Psoas muscle (tissue), 8 donors: ENCODE measurements at places on chromosomes 4 and X.
A peak's percentile ranks its signal among the peaks of the same experiment; 100 is the strongest.

GRCh38 chrX:155293771-155294170, 29.5 kb upstream of the RAB39B start:
- DNase-seq: no peak

DNA sequence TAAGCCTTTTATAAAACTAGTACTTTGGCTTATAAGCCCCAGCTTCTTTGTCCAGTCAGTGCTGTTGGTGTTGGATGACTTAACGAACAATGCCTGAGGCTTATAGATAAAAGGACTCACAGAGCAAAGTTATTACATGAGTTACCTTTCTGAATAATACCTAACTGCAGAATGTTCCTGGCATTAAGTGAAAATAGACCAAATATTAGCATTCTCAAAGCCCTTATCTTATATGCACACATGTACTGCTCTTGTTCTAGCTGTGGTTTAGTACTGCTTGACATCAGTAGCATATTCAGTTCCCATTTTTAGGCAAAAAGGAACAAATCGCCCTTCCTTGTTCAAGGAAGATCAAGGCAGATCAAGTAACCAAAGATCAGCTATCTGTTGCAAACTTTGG, 131.6 kb downstream of the ZNF330 start:
- no peak for DNase-seq

GRCh38 chr4:147201016-147201415, 255.4 kb upstream of the TTC29 start:
- no peak for DNase-seq

DNA sequence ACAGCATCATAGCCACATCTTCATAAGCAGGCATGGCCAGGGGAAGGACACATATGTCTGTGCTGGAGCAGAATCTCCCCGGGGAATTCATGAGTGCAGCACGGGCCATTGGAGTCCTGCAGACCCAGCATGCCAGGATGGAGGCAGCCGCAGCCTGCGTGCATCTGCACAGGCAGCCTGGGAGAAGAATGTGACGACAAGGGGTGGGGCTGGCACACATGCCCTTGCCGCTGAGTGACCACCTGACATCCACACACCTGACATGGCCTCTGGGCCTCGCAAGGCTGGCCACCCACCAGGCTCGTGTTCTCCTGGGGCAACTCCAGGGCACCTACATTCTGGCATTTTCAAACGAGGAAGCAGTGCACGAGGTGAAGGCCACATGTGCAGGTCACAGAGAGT, 66.2 kb upstream of the AFAP1 start:
- no peak for DNase-seq

GRCh38 chr4:108168671-108169523, at the start of gene LEF1:
Gene LEF1 (minus strand): TSS chr4:108168932. CDS start chr4:108167767, 1,165 bp downstream.
- DNase-seq: peak; percentile 51

- no peak for DNase-seq
Observed at GRCh38 chr4:110808351-110808878, 185.5 kb upstream of the PITX2 start.

- DNase-seq: no peak
Observed at GRCh38 chr4:15755321-15756155, 22.6 kb upstream of the CD38 start.

- DNase-seq: no peak
Observed at GRCh38 chr4:135434936-135435335, 1233.3 kb upstream of the PABPC4L start.
